HAP-1 (cell line): ENCODE measurements at places on chromosomes 2 and 18.
A peak's percentile ranks its signal among the peaks of the same experiment; 100 is the strongest.

- DNase-seq: peak; percentile 51
Measured at GRCh38 chr18:80157708-80158343, 48.8 kb downstream of the ADNP2 start.

- DNase-seq: no peak
Measured at GRCh38 chr2:62783679-62784078, 78.2 kb downstream of the EHBP1 start.

- DNase-seq: no peak
Measured at GRCh38 chr2:8633186-8633734, 48.6 kb upstream of the ID2 start.

- DNase-seq: peak; percentile 45
Measured at GRCh38 chr2:42859006-42859552, 66.7 kb upstream of the HAAO start.

DNA sequence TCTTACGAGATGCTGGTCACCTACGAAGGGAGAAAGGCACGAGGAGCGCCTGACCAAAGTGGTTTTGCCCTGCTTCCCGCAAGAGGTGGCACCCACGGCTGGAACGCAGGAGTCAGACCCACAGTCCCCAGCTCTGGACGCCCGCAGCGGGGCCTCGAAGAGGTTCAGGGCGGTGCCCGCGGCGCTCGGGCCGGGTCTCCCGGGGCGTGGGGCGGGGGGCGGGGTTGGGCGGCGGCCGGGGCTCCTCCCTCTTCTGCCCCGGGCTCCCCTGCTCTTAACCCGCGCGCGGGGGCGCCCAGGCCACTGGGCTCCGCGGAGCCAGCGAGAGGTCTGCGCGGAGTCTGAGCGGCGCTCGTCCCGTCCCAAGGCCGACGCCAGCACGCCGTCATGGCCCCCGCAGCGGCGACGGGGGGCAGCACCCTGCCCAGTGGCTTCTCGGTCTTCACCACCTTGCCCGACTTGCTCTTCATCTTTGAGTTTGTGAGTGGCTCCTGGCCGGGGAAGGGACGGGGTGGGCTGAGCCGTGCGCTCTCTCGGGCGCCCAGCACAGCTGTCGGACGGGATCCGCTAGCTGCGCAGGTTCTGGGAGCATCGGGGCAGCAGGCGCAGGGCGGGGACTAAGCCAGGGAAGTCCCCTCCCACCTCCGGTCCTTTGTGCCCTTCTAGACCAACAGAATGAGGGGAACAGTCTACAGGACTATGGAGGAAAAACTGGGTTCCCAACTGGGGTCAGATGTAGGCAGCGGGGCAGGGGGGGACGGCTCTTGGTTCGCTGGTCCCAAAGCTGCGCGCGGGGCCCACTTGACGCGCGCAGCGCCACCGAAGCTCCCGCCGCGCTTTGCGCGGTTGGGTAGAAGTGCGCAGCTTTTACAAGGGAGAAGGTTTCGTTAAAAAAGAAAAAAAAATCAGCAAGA, at the start of gene MAL:
Gene MAL, plus strand, starts transcription at position 303 of the 914 bp plus-strand sequence. Its CDS starts 85 bp downstream, at position 388.
- DNase-seq: peak; percentile 28

GRCh38 chr2:161131074-161131680, 29.1 kb upstream of the TANK start:
- no peak for DNase-seq

GRCh38 chr2:216379977-216380376, 7.7 kb upstream of the MARCHF4 start:
- no peak for DNase-seq

DNA sequence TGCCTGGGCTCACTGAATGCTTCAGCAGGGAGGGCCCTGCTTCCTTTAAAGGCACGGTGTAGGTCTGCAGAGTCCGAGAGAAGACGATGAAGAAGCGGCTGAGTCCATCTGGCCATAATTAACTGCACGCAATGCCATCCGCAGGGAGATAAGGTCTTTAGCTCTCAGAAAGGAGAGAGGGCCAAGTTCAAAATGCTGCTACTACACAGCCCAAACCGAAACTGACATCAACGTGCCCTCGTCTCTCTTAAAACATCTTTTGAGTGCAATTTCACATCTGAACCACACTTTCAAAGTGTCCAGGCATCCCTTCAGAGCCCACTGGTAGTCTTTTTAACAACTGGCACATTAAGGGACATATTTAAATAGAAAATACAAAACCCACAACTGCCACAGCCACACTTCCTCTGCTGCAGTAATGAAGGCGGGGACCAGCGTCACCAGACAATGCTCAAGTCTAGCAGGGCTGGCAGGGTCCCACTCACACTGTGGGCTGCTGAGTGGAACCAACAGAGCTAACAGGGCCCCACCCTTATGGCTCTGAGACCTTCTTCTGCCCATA, 35.8 kb downstream of the ST3GAL5 start:
- DNase-seq: no peak

DNA sequence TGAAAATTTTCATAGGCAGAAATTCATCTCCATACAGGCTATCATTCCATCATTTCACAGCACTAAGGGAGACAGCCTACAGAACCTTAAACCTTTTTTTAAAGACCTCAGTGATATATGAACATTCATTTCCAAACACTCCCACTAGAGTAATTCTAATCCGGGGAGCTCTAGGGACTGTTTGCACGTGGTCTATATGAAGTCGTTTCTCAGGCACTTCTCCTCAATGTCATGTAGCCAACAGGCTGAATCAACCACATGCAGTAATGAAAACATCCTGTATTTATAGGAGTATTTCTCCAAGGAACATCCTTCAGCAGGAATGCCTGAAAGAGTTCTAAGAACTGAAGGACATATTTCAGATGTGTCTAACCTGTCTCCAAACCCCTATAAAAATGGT, 97.3 kb upstream of the CREB1 start:
- DNase-seq: no peak

GRCh38 chr2:216881411-216881810, 21.5 kb upstream of the TNP1 start:
- no peak for DNase-seq

DNA sequence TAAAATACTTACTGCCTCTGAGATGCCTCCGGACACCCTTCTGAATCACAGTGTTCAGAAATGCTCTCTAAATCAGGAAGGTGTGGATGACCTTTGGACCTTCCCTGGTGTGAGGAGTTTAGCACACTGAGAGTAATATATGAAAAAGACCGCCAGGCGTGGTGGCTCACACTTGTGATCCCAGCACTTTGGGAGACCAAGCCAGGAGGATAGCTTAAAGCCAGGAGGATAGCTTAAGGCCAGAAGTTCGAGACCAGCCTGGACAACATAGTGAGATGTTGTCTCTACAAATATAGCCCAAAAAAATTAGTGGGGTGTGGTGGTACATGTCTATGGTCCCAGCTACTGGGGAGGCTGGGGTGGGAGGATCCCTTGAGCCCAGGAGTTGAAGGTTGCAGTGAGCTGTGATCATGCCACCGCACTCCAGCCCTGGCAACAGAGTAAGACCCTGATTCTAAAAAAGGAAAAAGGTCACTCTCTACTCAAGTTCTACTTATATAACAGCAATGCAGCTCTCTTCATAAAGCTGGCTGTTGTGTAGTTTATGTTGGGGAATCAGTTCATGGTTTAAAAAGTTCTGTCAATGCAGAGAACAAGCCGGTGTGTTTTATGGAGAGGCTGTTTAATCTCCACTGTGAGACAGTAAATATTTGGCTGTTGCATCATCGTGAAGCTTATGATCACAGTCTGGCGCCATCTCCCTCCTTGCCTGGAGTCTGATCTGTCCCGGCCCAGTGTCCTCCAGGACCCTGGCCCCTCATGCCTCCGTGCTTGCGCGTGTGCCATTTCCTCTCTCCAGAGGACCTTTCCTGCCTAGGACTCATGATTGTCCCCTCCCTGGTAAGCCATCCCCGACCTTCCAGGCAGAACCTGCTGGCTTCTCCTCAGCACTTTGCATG, 184.5 kb downstream of the FAM210A start:
- DNase-seq: no peak

GRCh38 chr2:173448938-173449471, 94.3 kb downstream of the CDCA7 start:
- DNase-seq: peak; percentile 97

- peak; percentile 6 for DNase-seq
Measured at GRCh38 chr2:21452678-21453077, 328.9 kb downstream of the TDRD15 start.

GRCh38 chr18:68555879-68556301, 159.0 kb downstream of the TMX3 start:
- DNase-seq: no peak

- DNase-seq: no peak
Measured at GRCh38 chr2:158486970-158487325, 30.2 kb downstream of the PKP4 start.

- no peak for DNase-seq
Measured at GRCh38 chr2:189086710-189087109, 92.9 kb downstream of the COL5A2 start.

DNA sequence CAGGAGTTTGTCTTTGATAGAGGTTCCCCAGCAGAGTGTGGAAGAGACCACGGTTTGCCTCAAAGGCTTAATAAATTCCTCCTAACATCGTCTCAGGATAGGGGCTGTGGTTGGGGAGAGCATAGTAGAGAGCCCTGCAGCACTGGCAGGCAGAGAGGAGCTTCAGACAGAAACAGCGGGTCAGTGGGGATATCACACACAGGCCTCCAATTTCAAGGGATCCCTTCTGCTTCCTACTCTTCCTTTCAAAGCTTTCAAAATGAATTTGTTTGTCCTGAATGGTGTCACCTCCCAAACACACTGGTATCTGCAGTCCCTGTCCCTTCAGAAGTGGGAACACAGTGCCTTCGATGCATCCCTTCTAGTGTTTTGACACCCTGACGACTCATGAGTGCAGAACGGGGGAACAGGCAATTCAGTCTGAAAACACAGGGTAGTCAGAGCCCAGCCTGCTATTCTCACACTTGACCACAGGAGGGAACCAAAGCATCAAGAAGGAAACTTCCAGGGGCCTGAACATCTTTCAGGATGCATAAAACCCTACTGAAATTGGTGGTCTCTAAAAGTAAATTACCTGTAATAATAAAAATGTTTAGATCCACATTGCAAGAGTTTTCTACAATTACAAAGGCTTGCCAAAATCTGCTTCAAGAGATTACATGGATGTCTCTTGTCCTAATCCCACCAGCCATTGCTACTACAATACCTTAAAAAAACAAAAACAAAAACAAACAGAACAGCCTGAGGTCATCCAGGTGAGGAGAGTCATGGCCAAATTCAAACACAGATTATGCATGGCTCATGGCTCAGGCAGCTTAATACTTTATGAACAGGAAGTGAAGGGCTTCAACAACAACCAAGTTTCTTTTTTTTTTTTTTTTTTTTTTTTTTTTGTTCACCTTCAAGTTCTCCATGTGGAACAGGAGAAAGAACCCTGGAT, 49.8 kb downstream of the SLC14A2 start:
- DNase-seq: peak; percentile 70

GRCh38 chr2:44005846-44006245, 10.1 kb upstream of the LRPPRC start:
- no peak for DNase-seq

- peak; percentile 55 for DNase-seq
Measured at GRCh38 chr2:237692601-237693290, 65.4 kb downstream of the LRRFIP1 start.

- DNase-seq: no peak
Measured at GRCh38 chr2:237601453-237602116, 11.1 kb upstream of the RAB17 start.

DNA sequence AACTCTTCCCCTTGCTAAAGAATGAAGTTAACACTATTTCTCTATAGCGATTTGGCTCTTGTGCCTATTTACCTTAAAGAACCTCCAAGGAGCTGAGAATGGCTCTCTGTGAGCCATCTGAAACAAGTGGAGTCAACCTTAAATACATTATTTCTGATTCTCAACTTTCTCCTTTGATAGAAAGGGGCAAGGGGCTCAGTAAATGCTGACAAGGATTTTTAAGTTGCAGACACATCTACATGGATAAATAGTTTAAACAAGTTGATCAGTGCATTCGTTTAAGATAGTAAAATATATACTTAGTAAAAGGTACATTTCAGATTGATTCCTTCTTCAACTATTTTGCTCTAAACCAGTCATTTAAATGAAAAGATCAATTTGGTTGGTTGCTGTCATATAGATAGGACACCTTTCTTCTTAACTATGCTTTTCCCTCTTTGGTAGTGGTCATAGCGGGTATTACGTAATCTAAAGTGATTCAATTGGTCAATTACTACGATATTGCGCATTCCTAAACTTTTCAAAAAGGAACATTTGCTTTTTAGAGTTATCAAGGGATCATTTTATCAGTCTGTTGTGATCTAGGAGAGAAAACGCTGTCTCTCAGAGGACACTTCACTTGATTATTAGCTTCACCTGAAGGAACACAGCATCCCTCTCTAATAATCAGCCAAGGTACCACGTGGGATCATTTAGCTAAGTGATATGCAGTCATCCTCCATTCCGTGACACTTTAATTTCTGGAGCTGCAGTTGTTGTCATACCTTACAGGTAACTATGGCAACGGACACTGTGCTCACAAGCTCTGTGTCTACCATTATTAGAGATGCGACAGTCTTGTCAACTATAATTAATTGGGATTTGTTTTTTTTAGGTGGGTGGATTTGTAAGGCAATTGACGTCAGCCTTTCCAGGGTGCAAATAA, 50.9 kb upstream of the KCNE4 start:
- DNase-seq: no peak

GRCh38 chr2:2739231-2739795, 408.2 kb upstream of the MYT1L start:
- DNase-seq: no peak

DNA sequence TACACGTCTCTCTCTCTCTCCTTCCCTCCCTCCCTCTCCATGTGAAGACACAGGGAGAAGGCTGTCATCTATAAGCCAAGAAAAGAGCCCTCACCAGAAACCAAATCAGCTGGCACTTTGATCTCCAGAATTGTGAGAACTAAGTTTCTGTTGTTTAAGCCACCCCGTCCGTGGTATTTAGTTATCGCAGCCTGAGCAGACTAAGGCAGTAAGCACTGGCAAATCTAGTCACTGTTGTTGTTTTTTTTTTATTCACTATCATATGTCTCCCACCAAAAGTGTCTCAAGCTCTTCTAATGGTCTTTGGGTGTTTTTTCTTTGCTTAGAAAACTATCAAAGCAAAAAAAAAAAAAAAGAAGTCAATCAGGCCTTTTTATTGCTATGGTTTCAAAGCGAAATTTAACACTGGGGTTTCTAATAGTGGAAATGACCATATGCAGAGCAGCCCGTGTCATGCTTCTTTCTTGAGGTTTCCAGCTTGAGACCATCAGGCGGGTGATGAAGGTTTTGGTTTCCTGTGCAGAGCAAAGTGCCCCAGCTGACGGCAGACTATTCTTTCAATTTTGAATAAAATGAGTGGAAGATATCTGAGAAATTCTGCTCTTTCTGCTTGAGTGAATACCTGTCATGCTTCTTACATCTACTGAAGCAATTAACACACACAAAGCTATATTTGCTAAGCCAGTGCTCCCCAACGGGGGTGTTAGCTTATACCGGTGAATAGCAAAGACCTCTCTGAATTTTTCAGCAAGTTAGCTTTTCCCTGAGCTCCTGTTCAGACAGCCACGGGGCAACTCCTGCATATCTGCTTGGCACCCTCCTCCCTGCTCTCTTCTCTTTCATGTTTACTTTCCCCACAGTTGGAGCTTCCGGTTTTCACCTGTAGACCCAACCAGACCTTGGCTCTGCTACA, 394.1 kb upstream of the ATP5MC3 start:
- DNase-seq: no peak

- no peak for DNase-seq
Measured at GRCh38 chr2:10267036-10267435, 35.7 kb upstream of the HPCAL1 start.
